Colonic mucosa (tissue), 4 donors: ENCODE measurements at places on chromosomes 16 and 17.

DNA sequence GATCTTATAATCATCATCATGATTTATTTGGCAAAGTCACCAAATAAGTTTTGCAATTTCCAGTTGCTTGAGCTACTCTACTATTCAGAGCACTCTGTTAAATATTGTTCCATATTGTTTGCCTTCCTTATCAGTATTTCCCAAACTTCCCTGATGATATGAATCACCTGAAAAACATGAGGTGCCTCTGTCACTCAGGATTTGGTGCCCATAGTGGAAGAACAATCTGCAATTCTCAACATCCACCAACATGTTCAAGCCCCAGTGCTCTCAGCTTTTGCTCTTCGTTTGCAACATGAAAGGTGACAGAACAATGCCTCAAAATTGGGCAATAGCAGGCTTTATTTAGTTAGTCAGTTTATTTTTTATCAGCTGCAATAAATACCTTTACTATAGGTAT lies 28.6 kb upstream of the WSB1 start:
- no peak for DNase-seq

DNA sequence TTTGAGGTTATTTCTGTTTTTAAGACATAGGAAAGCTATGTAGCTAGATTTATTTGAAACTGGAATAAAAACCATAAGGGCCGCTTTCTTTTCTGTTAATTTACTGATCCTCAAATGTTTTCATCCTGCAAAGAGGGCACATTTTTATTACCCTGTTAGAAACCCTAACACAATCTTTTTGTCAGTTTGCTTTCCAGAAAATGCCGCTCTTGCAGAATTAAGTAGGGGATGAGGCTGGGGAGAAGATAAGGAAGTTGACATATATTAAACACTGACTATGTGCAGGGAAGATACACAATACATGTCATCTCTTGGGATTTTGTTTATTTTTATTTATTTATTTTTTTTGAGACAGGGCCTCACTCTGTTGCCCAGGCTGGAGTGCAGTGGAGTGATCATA lies 15.7 kb downstream of the USP43 start:
- no peak for DNase-seq

DNA sequence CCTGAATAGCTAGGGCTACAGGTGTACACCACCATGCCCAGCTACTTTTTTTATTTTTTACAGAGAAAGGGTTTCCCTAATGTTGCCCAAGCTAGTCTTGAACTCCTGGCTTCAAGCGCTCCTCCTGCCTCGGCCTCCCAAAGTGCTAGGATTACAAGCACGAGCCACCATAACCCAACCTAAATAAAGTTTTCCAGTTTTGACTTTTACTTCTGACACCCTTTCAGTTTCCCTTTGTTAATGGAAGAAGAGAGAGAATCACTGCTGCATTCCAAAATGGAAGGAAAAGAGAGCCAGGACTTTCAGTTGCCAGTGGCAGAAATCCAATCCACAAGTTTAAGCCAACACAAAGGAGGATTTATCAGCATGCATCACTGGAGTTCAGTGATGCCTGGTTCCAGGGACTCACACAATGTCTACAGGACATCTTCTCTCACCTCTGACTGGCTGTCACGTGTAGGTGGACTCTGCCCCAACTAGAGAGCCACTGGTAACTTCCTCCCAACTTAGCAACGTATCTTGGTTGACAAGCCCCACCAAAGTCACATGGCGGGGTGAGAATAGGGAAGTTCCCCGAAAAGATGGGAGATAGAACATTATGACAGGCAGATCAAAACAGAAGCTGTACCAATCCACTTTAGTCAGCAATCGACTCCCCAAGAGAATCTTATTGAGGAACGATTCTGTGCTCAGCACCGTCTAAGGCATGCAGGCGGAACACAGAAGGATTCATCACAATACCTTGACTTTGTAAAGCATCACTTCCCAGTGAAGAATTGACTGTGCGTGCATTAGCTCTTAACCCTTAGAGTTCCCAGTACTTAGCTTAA lies 46.5 kb downstream of the GAS7 start:
- DNase-seq, result peak; percentile 35

- DNase-seq, result no peak
Observed at GRCh38 chr17:77036136-77036840, 104.5 kb upstream of the SEC14L1 start.

DNA sequence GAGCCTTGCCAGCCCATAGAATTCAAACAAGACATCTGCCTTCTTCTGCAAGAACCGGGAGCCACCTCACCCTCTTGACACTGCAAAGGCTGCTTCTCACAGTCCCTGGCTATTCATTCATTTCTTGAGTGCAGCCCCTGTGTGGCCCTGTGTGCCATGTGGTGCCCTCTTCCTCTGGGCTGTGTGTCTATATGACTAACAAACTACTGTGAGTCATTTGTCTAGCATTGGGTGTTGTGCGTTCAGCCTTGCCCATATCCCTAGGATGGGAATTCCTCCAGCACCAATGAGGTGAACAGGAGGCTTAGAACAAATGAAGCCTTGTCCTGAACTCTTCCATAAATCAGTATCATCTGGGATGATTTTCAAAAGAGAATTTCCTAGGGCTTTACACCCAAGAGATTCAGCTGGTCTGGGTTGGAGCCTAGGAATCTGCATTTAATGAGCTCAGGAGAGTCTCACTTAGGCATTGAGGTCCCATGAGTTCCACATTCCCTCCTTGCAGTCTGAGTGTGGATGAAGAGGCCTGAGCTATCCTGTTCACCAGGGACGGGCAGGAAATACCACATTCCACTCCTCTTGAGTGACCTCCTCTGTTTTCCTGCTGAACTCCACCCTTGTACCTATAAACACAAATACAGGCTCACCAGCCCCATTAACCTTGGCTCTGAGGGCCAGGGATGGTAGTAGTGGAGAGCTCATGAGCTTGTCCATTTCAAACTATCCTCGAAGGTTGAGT lies 308.7 kb upstream of the N4BP1 start:
- DNase-seq, result no peak

GRCh38 chr16:53829186-53829747 lies 125.3 kb downstream of the FTO start:
- DNase-seq, result no peak

DNA sequence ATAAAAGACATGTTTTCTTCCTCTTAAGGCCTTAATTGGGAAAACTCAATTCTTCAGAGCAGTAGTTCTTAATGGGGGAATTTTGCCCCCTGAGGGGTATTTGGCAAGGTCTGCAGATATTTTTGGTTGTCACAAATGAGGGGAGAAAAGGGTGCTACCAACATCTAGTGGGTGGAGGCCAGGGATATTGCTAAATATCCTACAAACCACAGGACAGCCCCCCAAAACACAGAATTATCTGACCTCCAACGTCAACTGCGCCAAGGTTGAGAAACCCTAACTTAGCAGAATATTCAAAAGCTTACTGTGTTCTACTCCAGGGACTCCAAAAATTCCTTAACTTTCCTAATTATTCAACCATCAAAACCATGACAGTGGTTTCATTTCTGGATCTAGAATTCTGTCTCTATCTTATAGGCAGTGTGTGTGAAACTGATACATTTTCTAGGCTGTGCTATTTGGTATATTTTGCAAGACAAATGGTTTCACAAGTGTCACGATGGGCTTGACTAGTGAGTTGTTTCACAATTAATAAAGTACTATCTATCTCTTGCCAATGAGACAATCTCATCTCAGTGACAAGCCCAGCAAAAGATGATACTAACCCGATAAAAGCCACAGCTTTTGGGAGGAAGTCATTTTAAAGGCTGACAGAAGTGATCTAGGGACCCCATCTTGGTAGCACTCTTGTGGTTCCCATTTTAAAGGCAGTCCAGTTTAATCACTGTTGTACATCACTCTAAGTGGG lies 14.7 kb downstream of the TXNDC11 start:
- no peak for DNase-seq

GRCh38 chr17:38881600-38882191 lies 11.8 kb downstream of the LASP1 start:
- peak; percentile 68 for DNase-seq

DNA sequence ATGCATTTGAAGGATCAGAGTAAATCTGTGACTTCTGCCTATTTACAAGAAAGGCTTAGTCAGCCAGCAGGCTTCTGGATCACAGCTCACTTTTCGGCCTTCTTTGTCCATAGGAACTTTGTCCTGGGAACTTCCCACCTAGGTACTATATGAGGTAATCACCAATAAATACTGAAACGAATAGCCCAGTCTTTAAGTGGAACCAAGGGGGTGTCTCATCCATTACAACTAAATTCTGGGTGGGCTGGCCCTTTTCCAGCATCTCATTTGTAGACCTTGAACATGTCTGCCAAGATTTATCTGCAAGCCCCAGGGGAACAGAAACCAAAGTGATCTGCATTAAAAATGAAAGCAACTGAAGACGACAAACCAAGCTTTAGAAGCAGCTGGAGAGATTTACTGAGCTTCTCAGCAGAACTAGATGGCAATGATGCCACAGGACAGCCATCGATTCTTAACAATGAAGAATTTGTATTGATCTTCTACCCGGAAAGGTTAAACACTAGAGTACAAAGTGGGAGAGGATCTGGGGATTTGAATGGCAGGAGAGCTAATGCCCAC lies 55.5 kb downstream of the SNX11 start:
- DNase-seq, result peak; percentile 25

DNA sequence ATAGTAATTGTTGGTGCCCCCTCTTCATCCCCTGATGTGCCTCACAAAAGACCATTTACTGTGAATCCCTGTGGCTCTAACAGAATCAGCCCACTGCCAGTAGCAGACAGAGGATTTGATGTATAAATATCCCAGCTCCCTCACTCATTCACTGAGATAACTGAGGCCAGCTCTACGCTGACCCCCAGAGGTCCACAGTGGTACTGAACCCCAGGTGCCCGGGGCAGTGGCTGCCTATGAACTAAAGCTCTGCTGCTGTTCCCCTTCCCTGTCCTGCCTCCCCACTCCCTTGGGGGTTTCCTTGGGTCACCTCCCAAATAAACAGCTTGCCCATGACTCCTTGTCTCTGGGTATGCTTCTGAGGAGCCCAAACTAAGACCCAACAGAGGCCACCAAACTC lies 295.8 kb downstream of the FOXL1 start:
- DNase-seq, result no peak
